ENCODE measurements at places on chromosomes 2 and 18.

DNA sequence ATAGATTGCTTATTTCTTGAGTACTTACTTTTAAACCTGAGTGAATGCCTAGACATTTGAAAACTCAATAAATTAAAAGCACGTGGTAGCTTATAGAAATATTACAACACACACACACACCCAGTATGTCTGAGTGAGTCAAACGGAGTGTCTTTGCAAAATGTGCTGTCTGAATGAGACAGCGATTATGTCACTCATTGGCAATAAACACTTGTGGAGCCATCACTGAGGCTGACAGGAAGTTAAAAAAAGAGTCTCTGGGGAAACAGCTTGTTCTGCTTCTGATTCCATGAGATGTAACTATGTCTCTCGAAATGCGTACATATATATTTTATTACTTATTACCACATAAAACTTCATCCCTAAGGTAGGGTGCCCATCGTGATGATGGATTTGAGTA lies 22.3 kb upstream of the VPS4B start:
- no peak for DNase-seq

DNA sequence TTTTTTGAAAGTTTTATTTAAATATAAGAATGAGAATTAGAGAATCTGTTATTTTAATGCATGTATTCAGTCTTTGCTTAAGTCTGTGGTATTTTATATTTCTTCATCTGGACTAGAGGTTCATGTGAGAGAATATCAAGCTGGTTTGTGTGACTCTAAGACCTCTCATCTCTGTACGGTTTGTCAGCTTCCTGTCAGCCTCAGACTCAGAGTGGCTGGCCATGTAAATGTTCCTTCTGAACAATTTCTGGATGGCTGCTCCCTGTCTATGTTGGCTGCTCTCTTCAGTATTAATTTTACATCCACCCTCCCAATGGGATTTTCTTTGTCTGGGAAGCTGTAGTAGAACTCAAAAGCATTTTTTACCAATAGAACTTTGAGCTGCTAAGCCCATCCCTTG lies 225.3 kb upstream of the THUMPD2 start:
- DNase-seq = no peak

- DNase-seq = no peak
Observed at GRCh38 chr2:215756346-215756730, 257.0 kb downstream of the MREG start.

DNA sequence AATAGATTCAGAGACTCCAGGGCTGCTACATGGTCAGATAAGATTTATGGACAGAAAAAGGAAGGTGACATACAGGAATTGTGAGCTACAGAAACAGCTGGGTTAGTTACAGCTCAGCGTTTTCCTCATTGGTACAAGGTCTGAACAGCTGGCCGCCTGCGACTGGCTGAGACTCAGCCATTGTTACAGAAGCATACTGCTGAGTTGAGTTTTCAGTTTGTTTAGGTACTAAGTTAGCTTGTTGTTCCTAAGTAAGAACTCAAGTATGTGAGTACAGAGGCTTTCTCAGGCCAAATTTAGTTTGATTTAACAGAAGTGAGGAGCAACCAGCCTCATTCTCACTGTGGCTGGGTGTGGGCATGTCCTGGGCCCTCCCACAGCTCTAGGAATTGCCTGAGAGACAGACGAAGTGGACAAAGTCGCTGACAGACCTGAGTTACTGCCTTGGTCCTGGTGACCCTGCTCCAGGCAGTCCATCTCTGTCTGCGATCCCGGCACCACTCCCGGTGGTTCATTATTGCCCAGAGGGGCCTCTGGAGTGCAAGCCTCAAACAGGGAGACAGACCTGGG lies 27.8 kb upstream of the RHOB start:
- DNase-seq = no peak

DNA sequence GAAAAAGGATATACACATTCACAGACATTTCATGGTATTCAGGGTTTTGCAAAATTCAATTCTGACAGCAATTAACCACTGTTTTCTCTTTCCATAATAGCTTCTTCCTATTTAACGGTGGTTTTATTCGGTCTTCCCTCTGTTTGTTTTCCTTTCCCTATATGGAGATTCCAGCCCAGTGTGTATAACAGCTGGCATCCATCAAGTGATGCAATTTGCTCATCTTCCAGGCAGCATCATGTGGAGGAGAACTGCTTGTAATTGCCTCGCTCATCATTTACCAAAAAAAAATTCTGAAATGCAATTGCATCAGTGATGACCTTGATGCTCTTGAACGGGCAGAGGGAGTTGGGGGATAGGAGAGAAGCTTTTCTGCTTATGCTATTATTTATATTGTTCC lies 165.9 kb upstream of the PGAP1 start:
- no peak for DNase-seq

DNA sequence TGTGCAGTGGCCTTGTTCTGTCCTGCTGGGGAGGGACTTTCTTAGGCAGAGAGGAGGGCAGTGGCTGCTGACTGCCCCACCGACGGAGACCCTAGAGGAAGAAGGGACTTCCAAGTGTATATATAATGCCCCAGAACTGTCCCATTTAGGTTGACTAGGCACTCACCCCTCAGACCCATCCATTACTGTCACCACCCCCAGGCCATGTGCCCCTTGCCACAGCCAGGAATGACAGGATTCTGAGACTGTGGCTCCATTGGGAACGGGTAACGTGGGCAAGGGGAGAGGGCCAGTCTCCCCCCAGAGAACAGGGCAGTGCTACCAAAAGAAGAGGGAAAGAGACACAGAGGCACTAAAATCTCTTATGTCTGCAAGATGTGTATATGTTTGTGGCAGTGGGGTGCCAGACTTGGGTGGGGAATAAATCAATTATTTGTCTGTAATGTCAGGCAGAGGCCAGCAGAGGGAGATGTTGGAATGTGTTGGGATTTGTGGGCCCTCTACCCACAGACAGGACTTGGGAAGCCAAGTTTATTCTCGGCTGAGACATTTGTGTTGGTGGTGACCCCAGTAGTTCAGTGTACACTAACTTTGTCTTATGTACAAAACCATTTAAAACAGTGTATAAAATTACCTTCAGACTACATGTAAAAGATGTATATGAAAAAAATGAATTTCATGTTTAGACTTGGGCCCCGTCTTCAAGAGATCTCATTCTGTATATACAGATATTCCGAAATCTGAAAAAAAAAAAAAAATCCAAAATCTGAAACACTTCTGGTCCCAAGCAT lies 24.0 kb upstream of the TMEM37 start:
- peak; percentile 81 for DNase-seq

GRCh38 chr2:17517481-17518211 lies 594 bp downstream of the RAD51AP2 start:
- DNase-seq = no peak

- DNase-seq = no peak
Observed at GRCh38 chr2:27078267-27079194, at the start of gene EMILIN1. Gene EMILIN1 (plus strand): TSS chr2:27078615. CDS start chr2:27079066, 451 bp downstream.

GRCh38 chr18:54830260-54830659 lies 2.0 kb downstream of the RAB27B start:
- no peak for DNase-seq

GRCh38 chr2:190572246-190572645 lies 37.7 kb upstream of the NEMP2 start:
- DNase-seq = no peak

DNA sequence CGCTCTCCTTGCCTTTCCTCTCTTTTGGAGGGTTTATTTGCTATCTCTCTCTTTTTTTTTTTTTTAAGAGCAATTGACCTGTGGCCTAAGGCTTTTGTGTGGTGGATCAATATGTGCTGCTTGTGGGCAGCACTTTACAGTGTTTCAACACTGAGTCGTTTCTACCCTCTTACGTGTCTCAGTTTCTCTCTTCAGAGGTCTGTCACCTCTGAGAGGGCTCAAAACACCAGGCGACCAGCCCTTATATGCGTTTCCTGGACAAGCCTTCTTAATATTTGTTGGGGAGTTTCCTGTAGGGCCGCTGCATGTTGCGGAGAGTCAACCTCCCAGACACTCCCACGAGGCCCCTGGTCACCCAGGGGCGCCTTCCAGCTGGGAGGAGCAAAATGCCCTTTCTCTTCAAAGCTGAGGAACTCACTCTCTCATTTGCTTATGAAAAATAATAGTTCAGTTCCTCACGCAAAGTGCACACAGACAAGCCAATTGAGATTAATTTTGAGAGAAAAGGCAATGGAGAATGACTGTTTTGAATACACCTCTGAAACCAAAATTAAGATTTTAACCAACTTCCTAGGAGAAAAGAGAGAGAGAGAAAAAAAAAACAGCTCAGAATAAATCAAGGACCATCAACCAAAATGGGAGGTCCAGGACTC lies 96.3 kb upstream of the B3GNT2 start:
- DNase-seq = no peak

GRCh38 chr2:45156605-45157004 lies 147.4 kb upstream of the SIX2 start:
- DNase-seq = no peak

- DNase-seq = peak; percentile 86
Observed at GRCh38 chr18:5543773-5544389, at the start of gene EPB41L3. Gene EPB41L3 (minus strand): TSS chr18:5543997. CDS start chr18:5489183, 54,814 bp downstream.

DNA sequence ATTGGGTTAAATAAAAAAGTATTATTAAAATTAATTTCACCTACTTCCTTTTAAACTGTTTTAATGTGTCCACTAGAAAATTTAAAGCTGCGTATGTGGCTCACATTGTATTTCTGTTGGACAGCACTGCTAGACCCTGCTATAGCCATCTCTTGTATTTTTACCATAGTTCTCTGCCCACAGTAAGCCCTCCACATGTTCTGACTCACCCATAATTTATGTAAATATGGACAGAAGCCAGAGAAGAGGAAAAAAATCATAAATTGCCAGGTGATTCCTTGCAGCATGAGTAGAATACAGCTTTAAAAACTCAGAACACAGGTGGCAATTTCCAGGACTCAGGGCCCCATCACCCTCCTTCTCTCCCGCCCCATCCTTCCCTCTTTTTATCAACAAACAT lies 142.4 kb upstream of the MEX3C start:
- DNase-seq = no peak

- DNase-seq = no peak
Observed at GRCh38 chr2:30113617-30114293, 33.1 kb upstream of the YPEL5 start.

- DNase-seq = no peak
Observed at GRCh38 chr2:8346706-8347430, 335.0 kb upstream of the ID2 start.

DNA sequence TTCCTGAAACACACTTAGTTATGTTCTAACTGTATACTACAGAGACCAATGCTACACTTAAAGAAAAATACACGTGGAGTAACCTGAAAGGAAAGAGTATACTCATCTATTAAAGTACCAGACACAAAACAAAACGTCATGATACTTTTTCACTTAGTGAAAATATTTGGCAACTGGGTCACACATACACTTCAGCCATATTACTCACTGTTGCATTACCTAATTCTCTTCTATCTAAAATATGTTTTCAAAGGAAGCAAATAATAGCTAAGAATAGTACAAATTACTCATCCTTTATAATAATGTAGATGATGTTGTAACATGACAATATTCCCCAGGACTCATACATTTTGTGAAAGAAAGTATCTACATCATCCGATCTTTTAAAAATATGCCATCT lies 76.5 kb upstream of the EPB41L3 start:
- DNase-seq = no peak

- DNase-seq = no peak
Observed at GRCh38 chr2:134869946-134870736, 31.7 kb downstream of the ACMSD start.

DNA sequence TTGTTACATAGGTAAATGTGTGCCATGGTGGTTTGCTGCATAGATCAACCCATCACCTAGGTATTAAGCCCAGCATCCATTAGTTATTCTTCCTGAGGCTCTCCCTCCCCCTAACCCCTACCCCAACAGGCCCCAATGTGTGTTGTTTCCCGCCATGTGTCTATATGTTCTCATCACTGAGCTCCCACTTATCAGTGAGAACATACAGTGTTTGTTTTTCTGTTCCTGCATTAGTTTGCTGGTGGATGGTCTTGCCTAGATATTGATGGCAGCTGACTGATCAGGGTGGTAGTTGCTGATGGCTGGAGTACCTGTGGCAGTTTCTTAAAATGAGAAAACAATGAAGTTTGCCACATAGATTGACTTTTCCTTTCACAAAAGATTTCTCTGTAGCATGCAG lies 34.6 kb upstream of the MSTN start:
- no peak for DNase-seq

- peak; percentile 23 for DNase-seq
Observed at GRCh38 chr2:183950673-183951072, 647.7 kb upstream of the ZNF804A start.

DNA sequence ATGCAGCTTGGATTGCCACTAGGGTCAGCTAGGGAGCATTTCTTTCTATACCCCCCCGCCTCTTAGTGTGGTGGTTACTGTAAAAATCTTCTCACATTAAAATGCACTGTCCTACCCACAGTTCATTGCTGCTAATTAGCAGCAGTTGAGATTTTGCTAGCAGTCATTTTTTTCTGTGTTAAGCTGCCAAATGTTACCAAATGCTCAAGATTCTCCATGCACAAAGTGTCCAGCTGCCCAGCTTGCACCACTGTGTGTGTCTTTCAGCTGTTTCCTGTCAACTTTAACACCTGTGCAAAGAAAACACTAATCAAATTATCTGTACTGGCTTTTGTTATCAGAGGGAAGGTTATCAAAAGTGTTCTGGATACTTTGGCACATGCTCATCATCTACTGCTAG lies 679.3 kb downstream of the NR4A2 start:
- DNase-seq = no peak

GRCh38 chr2:31372097-31372496 lies 42.4 kb downstream of the XDH start:
- no peak for DNase-seq

DNA sequence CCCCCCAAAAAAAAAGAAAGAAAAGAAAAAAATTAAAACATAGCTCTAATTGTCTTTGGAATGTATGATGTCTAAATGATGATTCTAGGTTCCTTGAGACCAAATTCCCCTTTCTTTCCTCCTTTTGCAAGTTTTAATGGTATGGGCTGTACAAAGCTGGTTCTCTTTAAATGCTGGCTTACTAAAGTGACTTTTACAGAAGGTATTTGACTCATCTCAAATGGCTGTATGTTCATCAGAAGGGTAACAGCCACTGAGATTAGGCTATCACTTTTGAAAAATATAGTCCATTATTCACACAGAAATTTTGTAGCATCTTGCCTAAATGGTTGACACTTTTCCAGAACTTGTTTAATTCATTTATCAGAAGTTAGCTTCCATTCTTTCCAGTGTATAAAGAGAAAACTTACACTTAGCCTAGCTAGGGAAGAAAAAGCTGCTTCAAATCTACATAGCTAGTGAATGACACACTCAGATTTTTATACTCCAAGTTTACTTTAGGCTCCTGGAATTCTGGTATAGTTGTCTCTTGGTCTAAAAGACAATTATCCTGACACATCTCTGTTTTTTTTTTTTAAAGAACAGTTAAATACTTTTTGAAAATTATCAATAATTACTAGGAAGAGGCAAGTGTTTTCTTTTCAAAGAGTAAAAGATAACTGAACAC lies 622.6 kb downstream of the LRP1B start:
- no peak for DNase-seq

- peak; percentile 23 for DNase-seq
Observed at GRCh38 chr2:120988051-120988699, 252.5 kb downstream of the GLI2 start.
